ENCODE measurements at places on chromosomes 7 and 10.

DNA sequence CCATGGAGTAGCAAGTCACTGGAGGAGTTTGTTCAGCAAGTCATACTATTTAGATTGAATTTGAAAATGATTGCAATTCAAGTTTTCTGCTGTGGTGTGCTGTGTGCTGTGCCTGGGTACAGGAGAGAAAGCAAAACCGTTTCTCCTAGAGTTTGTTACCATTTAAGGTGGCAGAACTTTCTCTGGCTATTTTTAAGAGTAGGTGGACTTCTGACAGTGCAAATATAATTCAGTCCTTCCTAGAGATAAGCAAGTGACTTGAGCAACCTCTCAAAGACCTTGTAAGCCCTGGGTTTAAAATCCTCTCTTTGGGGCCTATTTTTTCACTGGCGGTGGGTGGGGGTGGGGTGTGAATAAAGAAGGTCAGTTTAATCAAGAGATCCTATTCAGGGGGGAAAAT lies 42.9 kb upstream of the FGL2 start:
- DNase-seq, result no peak

- DNase-seq, result no peak
Observed at GRCh38 chr10:11723359-11723758, 18.8 kb upstream of the ECHDC3 start.

GRCh38 chr10:123149162-123149567 lies 1.2 kb downstream of the HMX2 start:
- DNase-seq, result no peak

- DNase-seq, result peak; percentile 21
Observed at GRCh38 chr7:41624818-41625217, 78.1 kb downstream of the INHBA start.

DNA sequence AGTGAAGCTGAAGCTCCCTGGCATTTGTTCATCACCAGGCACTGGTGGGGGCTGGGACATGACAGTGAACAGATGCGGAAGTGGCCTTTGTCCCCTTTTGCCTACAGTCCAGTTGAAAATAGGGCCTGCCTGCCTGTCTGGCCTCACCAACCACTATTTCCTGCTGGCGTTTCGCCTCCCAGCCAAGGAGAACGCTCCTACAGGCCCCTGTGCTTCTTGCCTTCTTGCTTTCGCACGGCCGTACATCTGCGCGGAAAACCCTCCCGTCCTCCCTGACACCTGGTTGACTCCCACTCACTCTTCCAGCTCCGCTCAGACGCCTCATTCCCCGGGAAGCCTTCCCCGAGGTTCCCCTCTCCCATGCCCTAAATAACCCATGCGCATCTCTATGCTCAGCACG lies 317.3 kb downstream of the PRPF18 start:
- DNase-seq, result no peak

- DNase-seq, result no peak
Observed at GRCh38 chr7:132035517-132036362, 479.3 kb upstream of the PODXL start.

DNA sequence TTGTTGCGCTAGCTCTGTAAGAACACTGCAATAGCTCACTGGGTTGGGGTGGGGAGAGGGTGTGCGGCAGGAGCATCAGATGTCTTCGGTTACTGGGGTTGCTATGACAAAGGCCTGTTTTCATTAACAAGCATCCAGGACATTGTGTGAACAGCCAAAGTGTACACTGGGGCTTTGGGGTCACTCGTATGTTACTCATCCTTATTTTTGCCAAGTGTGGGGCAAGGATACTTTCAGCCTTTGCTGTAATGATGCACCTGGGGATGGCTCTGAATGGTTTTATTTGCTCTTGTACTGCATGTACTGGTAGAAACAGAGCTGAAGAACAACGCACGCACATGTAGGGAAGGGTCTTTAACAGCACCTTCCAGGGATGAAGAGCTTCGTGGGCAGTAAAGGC lies 73.0 kb upstream of the AFAP1L2 start:
- no peak for DNase-seq

- peak; percentile 93 for DNase-seq
Observed at GRCh38 chr7:128783143-128783861, 7.7 kb upstream of the OPN1SW start.

- DNase-seq, result no peak
Observed at GRCh38 chr7:156703209-156703608, 62.6 kb downstream of the RNF32 start.

DNA sequence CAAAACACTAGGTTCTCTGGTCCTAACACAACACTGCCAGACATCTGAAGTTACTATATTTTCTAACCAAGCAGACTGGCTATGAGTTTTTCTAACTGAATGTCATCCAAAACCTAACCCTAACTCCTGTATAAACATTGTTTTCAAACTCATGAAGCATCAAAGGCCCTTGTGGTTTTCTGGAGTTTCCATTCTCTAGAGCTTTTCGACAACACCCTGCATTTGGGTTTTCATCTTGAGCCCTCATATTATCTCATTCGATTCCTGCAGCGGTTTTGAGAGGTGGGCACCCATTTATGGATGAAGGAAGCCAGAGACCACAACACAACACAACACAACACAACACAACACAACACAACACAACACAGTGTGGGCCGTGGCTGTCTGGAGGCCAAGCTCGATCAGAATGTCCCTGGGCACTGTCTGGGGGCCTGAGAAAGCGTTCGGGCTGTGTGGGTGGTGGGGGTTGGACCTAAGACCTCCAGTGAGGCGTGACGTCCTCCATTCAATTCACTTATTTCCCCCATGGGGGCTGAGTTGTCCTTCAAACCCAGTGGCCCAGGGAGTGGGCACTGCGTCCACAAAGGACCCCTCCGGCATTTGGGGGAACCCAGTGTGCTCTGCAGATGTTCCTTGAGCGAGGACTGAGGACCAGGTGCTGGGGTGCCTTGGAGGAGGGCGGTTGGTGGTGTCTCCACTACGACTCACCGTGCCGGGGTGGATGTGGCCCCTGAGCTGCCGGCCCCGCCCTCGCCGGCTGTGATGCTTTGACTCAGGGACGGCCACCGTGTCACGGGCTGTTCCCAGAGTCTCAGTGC lies 490.4 kb downstream of the DNAJB6 start:
- DNase-seq, result no peak

DNA sequence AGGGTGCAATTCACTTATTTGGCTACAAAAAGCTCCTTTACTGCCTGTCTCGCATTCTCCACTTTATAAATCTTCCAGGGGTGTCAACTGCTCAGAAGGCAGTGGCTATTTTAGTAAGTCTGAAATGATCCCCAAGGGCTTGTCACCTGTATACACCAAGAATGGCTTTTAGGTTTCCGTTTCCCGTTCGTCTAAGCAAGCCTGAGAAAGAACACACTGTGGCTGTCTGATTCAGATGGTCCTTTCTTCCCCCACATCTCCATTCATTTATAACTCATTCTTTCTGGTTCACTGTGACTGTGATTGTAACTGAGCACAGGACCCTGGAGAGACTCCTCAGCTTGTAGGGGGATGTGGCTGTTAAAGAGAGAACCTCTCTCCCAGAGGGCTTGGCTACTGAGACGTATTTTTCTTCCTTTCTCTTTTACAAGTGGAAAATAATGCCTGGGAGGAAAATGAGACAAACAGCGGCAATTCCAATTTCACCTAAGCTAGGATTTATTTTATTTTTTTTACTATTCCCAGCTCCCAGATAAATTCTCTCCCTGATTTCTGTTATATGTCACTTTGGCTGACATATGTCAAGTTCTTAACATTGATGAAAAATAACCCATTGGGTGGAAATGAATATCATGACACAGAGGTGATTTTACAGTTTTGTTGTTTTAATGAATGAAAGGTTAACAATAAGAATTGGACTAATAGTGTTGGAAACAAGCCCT lies 129.3 kb downstream of the FAM107B start:
- no peak for DNase-seq

DNA sequence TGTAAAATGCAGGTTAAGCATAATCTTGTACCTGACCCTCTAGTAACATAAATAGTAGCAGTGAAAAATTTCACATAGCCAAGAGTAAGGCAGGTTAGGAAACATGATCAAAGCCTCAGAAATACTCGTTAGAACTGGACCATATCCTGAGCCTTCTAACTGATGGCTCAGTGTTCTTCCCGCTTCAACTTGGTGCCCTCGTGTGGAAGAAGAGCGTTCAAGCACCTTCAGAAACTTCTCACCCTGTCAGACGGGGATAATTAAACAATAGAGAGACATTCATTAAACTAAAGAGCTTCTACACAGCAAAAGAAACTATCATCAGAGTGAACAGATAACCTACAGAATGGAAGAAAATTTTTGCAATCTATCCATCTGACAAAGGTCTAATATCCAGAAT lies 124.5 kb downstream of the MYOF start:
- peak; percentile 35 for DNase-seq

GRCh38 chr10:13347500-13348156 lies 465 bp downstream of the SEPHS1 start:
- peak; percentile 85 for DNase-seq

GRCh38 chr7:42025635-42026375 lies 211.2 kb downstream of the GLI3 start:
- no peak for DNase-seq

DNA sequence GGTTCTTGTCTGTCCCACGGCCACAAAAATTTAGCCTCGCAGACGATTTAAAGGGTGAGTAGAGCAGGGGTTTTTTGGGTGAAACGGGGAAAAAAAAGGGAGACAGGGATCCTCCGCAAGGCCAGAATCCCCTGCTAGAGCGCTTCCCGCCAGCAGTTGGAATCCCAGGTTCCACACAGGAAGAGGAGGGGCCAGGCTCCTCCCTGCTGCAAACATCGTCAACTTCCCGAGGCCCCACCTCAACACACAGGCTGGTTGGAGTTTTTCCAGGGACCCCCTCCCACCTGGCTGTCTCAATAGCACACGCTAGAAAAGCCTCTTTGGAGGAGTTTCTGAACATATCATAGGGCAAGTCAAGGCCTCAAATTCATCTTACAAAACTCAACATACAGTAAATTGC lies 112.7 kb downstream of the MTERF1 start:
- DNase-seq, result no peak

DNA sequence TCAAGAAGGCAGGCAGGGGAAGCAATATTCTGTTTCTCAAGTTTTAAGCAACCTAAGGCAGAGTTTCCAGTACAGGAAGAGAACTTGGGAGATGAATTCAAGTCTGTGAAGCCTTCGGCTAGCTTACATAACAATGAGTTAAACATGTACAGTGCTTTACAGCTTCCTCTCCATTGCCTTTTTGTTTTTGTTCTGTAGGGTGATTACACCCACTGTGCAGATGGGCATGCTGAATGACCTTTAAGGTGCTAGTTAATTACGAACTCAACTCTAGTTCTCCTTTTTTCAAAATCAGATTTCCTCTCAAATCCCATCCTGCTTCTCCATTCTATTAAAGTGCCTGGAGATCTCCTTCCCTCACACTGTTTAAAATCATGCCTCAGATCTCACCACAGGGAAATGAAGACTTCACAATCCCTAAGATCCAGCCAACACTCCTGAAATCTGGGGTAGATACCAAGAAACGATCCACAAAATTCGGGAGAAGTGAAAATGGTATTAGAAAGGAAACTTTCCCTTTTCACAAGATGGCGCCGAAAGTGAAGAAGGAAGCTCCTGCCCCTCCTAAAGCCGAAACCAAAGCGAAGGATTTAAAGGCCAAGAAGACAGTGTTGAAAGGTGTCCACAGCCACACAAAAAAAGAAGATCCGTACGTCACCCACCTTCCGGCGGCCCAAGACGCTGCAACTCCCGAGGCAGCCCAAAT lies 16.8 kb upstream of the MSMB start:
- DNase-seq, result no peak

- DNase-seq, result no peak
Observed at GRCh38 chr10:128286141-128286761, 160.0 kb upstream of the MKI67 start.

DNA sequence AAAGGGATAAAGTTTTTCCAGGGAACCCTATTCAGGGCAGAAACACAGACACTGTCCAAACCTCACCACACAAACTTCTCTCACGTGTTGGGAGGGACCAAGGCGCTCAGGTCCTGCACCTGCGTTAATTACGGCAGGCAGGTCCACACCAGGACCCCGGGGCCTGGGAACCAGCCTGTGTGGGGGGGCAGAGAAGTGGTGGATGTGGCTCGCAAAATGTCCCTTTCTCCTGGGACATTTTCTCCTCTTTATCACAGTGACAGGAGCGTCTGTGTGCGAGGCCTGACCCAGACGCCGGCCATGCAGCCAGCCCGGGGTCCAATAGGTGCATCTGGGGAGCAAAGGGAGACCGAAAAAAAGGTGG lies 73.4 kb upstream of the ZNF722 start:
- no peak for DNase-seq

GRCh38 chr10:88318803-88319202 lies 264.3 kb downstream of the RNLS start:
- DNase-seq, result no peak

DNA sequence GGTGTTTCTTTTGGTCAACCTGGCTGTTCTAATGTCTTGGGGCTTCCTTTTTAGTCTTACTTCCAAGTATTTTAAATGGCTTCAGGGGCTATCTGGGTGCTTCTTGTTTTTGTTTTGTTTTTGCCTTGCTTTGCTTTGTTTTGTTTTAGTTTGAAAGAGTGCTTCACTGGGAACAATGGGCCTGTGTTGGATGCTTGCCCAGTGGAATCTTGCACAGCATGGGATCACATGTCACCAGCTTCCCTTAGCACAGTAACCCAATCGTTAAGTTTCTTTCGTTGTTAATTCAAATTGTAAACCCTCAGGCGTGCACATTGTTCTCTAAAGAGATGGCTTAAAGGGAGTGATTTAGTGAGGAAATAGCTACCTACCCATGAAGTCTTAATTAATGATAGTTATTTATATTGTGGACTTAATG lies 8.9 kb downstream of the COL17A1 start:
- DNase-seq, result no peak

GRCh38 chr7:89517815-89518214 lies 636.5 kb upstream of the STEAP1 start:
- DNase-seq, result no peak

DNA sequence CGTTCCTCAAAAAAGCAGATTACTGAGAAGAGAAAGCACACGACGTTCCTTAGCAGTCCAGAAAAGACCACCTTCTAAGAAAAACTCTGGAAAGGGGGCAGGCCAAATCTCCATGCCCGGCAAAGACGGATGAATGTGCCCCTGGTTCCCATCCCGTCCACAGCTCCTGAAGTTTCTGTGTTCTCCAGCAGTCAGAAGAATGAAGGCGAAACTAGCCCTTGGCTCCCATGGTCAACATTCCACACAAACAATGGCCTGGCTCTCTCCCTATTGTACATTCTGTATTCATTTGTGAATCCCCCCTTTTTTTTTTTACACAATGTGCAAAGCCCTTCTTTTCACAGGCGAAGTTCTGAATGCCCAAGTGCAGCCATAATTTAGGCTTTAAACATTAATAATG lies 5.3 kb downstream of the CTBP2 start:
- DNase-seq, result no peak

DNA sequence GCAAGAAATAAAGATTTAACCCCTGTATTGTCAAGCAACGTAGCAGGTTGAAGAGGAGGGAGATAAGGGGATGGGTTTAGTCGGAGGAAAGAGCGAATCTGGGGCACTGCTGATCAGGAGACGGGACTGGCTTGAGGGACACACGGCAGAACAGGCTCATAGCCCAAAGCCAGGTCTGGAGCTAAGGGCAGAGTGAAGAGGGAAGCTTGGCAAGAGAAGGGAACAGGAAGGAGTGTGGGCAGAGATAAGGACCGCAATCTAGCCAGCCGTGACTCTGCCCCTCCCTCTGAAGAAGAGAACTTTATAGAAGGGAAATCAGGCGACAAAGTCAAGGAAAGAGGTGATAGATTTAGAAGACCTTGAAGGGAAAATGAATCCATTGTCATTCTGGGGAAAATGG lies 67.6 kb downstream of the CAV1 start:
- DNase-seq, result no peak

- DNase-seq, result peak; percentile 62
Observed at GRCh38 chr10:110556969-110557601, 10.4 kb upstream of the SMC3 start.

GRCh38 chr7:4216016-4216415 lies 466.1 kb upstream of the FOXK1 start:
- DNase-seq, result no peak

- no peak for DNase-seq
Observed at GRCh38 chr7:70237256-70237655, 639.0 kb downstream of the AUTS2 start.
